Ovary (tissue), 10 donors: ENCODE measurements at places on chromosomes 1 and 21.

- no peak for DNase-seq
These were observed 86.9 kb upstream of the KCNE2 start for GRCh38 chr21:34276711-34277425.

GRCh38 chr1:231187571-231187970 is 25.7 kb downstream of the TRIM67 start:
- DNase-seq: no peak

DNA sequence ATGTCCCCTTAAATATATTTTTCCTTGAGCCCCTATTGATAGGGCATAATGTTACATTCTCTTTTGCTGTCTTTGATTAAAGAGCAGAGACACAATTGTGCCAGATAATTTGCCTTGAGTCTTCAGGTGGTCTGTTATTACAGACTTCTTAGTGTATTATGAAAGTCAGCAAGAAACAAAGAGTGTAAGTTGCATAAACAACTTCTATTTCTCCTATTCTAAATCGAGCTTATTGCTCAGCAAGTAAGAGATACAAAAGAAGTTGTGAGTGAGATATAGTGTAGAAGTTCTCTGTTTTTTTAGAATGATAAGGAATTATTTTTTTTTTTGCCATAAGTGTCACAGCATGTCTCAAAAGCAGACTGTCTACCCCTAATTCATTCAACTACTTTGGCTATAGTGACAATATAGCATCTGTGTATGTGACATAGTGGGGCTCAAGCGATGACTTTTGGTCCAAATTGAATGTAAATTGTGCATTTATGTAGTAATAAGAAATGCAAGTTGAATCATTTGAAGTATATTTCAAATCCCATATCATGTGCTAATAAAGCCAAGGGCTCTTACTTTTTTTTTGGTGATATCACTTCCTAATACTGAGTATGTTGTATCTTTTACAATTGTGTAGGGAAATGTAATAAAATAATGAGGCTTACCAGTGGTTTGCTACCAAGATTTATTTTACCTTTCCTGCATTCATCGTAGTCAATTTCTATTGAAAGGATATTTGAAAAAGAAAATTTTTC is 81.3 kb downstream of the RGL1 start:
- no peak for DNase-seq

- no peak for DNase-seq
These were observed 17.0 kb upstream of the IFI44L start for GRCh38 chr1:78603206-78603605.

- no peak for DNase-seq
These were observed 286.2 kb upstream of the POU3F1 start for GRCh38 chr1:38332649-38333310.

DNA sequence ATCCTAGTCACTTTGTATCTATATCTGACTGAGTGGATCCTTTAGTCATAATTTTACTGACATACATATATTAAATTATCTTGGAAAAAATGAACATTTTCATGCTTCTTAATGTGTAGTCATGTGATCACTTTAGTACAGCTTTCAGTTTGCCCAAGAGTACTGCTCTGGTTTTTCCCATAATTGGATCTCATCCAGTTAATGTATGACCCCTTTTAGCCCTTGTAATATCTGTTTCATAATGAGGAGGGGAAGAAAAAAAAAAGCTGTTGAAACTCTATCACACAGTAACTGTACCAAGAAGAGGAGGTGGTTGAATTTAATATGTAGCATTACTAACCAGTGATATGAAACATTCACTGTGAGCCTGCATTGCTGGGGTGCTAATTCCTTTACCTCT is 328.7 kb downstream of the PTPRC start:
- no peak for DNase-seq

DNA sequence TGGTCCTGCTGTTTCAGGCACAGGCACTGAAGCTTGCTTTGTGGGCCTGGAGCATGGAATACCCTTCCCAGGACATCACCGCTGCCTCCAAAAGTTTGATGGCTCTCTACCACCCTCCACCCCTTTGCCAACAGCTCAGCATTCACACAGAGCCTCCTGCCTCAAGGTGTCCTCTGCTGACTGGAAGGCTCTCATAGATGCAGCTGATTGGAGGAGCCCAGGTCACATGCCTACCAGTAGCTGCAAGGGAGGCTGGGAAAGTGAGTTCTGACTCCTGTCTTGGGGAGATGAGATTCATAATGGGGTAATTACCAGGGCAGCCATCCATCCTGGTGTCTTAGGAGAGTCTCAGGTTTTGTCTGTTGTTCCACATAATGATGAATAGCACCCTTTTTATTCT is 124.8 kb upstream of the GRIK3 start:
- DNase-seq: no peak

DNA sequence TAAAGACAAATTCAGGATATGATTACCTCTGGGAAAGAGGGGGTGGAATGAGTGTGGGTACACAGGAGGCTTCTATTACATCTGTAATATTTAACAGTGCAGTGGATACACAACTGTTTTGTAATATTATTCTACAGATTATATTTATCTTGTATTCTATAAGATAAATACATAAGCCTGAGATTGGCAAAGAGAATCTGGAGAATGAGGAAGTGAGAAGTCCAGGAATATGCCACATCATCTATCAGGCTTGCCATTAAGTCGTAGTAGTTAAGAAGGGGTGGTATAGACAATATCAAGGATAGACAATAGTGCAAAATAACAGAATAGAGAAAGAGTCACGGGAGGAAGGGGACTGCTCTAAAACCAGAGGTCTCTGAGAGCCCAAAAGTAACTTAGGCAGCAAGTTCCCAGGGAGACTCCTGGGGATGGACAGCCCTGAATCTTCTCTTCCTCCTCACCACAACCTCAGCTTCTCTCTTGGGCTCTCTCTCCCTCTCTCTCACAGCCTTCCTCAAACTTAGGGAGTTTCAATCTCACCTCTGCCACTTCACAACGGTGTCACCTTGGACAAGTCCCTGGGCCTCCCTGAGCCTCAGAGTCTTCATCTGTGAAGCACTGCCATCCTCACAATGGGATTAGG is 14.0 kb upstream of the PTAFR start:
- DNase-seq: no peak

DNA sequence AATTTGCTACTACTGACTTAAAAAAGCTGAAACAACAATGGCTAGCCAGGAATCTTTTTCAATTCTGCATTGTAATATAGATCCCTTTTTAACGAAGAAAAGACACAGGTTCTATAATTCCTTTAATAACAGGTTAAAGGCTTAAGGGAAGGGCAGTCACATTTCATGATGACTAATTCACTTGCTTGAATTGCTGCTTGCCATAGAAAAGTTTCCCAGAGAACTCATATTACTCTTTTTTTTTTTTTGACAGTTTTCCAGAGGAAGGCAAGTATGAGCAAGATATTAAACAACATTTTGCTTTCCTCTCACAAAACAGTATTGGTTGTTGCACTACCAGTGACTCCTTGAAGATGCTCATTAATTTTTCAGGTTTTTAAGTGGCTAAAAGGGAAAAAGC is 60.9 kb downstream of the IL23R start:
- no peak for DNase-seq

- DNase-seq: no peak
These were observed 99.1 kb upstream of the NGF start for GRCh38 chr1:115437196-115437595.
